DMS53 (cell line): ENCODE measurements at places on chromosomes 6 and 20.
A peak's percentile ranks its signal among the peaks of the same experiment; 100 is the strongest.

DNA sequence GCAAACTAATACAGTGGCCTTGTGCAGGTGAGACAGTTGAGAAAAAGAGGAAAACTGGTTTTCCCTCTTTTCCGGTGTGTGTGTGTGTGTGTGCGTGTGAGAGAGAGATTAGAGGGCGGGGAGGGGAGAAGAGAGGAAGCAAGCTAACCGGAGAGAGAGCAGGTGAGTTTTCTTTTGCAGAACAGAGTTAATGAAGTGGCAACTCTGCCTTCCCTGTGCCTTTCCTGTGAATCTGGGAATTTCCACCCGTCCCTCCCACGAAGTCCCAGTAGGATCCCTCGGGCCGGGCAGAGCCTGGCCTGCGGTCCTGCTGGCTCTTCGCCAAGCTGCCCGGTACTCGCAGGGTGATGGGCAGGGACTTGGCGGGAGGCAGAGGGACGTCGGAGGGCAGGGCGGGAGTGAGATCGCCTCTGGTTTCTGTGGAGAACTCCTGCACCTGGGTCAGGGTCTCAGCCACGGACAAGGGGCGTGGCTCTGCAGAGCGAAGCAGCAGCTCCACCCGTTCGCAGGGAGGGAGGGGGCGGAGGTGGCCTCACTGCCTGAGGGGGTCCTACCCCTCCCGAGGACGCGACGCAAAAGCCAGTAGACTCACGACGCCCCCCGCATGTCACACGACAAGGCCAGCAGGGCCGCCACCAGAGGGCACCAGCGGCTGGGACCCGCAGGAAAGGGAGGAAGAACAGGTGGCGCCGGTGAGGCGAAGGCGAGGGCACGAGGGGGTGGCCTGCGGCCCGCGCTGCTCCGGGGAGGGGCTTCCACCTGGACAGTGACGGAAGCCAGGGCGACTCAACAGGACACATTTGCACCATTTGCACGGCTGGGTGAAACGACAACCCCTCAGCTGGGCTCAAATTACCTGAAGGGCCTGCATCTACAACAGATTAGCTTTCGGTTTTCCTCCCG is 51.2 kb upstream of the RNF182 start:
- peak; percentile 97 for DNase-seq

GRCh38 chr20:3101737-3102574 is 17.4 kb upstream of the AVP start:
- no peak for DNase-seq

GRCh38 chr6:46628976-46629375 is 23.6 kb downstream of the CYP39A1 start:
- no peak for DNase-seq

- no peak for DNase-seq
Measured at GRCh38 chr20:24908642-24909041, 40.4 kb upstream of the CST7 start.

DNA sequence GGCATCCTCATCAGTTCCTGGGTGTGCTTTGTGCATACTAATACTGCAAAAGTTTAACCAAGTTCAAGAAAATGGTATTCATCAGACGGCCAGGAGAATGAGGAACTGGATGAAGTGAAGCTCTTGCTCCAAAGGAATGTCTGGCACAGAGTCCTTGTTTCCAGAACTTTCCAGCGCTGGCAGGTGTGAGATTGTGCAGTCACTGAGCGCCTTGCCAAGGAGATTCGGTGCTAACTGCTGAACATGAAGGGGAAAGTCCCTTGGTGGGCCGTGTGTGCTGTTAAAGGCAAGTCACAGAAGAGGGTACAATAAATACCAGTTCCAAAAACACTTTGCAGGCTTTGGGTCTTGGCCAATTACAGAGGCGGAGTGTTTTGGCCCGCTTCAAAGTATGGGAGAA is 262.3 kb upstream of the SOX4 start:
- DNase-seq, result no peak

DNA sequence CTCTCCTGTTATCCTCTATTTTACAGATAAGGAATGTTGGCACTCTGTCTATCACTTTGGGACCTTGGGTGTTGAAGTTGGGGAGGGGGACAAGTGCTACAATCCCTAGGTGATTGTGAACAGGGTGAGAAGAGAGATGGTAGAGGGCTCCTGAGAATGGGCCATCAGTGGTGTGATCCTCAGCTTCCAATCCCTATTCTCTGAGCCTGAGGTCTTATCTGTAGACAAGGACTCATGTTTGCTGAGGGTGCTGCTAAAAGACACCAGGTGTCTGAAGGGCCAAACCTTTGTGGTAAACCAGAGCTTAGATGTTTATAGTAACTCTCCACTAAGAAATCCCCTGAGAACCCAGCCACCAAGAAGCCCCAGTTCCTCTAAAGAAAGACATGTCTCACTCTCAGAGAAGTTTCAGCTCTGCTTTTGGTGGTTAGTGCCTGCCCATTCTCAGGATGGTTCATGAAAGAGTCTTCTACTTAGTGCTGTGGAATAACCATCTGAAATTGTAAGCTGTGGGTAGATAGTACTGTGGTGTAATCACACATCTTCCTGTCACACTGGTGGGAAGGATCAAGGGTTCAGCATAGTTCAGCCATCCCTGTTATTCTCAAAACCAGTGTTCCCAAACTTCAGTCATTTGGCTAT is 58.2 kb upstream of the IL20RA start:
- DNase-seq, result no peak

DNA sequence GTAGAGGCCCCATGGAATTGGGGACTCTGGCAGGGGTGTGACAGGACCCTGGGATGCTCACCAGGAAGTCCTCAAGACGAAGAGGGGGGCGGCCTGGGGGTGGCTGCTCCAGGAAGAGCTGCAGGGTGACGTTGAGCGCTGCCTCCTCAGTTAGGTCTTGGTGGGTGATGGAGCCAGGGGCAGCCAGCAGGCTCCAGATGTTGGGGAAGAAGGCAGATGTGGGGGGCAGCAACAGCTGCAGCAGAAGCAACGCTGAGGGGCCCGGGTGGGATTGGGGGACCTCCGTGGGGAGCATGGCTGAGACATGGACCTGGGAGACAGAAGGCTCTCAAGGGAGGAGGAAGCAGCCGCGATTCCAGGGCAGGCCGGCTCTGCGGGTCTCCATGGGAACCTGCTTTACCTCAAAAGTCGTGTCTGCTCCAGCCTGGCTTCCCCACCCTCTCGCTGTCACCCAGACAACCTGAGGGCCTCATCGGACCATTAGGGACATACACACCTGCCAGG is 591 bp downstream of the VWA7 start:
- peak; percentile 92 for DNase-seq

GRCh38 chr20:53922901-53923314 is 147.5 kb downstream of the BCAS1 start:
- DNase-seq, result no peak

DNA sequence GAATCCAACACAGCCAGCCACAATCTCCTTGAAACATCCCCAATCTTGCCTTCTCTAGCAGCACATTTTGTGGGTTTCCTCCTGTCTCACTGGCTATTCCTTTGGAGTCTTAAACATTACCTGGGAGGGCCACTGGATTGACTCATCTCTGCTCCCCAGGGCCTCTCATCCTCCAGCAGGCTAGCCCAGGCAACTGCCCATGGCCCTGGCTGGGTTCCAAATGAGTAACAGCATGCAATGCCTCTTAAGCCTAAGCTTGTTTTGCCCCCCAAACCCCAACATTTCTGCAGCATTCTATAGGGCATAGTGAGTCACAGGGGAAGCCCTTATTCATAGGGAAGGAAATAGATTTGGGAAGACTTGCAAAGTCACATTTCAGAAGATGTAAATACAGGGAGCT is 204.9 kb downstream of the FOXA2 start:
- peak; percentile 69 for DNase-seq
